ENCODE measurements at places on chromosomes 3 and 15.

DNA sequence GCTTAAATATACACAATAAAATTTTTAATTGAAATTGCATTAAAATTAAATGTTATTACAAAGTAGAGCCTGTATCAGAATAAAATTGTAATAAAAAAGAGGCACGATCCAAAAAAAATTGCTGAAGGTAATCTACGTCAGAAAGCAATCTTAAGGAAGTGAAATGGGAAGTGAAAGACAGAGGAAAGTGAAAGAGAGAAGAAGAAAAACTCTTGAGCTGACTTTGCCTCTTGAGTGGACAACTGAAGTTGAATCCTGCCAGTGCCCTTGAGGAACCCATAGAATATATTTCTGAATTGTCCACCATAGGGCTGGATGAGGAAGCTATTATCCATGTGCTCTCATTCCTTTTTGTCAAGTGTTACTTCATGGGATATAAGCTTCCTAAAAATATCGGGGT is 285.1 kb upstream of the STAC start:
- DNase-seq = no peak

GRCh38 chr3:189967254-189967865 is 153.3 kb downstream of the P3H2 start:
- DNase-seq = peak; percentile 18

GRCh38 chr15:87732976-87733375 is 523.6 kb downstream of the NTRK3 start:
- no peak for DNase-seq

GRCh38 chr3:68287101-68287500 is 632.7 kb upstream of the SUCLG2 start:
- no peak for DNase-seq

DNA sequence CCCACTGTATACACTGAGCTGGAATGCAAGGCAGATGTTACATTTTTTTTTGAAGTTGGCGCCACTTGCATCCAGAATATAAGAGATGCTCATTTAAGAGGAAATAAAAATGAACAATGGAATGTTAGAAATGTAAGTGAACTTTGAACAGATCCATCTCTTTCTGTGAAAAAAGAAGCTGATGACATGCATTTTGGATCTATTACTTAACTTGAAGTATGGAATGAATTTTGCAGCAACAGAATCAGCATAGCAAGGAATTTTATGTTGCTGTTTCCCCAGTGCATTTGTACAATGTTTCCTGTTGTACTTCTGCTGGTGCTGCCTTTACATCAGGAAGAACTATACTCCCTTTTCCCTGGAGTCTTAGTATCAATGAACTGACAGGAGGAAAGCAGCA is 178.2 kb downstream of the LSAMP start:
- no peak for DNase-seq

DNA sequence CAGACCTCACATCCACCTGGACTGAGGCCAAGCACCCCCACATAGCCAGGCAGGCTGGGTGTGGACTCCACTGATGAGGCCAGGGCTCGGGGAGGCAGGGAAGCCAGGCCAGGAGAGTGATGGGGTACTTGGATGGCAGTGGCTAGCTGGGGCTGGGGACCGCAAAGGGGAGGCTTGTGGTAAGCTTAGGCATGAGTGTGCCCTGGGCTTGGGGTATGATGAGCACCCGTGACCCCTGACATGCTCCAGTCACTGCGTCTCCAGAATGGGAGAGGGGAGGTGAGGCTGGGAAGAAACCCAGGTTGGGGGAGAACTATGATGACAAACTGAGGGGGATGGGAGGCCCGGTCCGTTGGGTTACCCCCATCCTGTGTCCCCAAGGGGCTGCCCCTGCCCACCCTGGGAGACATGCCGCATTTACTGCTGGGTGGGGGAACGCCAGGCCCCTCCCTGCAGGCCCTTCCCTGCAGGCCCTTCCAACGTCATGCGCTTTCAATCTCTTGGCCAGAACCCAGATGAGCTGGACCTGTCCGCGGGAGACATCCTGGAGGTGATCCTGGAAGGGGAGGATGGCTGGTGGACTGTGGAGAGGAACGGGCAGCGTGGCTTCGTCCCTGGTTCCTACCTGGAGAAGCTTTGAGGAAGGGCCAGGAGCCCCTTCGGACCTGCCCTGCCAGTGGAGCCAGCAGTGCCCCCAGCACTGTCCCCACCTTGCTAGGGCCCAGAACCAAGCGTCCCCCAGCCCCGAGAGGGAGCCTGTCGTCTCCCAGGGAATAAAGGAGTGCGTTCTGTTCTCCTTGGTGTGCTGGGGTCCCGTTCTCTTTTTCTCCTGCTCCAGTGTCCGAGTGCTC is 34.1 kb downstream of the TSPAN3 start:
- DNase-seq = no peak

GRCh38 chr3:123552768-123553167 is 32.1 kb downstream of the HACD2 start:
- no peak for DNase-seq

DNA sequence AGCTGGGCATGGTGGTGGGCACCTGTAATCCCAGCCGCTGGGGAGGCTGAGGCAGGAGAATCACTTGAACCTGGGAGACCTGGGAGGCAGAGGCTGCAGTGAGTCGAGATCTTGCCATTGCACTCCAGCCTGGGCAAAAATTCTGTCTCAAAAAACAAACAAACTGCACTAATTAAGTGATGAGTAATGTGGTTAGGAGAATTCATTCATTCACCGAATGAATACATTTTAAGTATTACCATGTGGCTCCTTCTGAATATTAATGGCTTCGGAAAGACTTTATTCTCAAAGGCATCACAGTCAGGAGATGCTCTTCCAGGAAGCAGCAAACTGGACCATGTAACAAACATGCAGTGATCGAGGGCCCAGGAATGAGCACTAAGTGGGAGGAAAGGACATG is 23.6 kb downstream of the SPTSSB start:
- DNase-seq = no peak

DNA sequence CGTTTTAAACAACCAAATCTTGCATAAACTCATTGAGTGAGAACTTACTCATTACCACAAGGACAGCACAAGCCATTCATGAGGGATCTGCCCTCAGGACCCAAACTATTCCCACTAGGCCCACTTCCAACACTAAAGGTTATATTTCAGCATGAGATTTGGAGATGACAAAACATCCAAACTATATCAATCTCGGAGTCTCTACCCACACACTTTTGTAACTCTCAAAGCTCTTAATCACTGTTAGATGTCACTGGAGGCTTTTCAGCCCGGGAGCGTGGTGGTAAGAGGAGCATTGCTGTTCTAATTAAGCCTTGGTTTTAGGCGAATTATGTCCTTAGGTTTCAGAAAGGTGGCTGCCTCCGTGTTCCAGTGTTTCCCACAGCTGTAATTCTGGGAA is 86.3 kb downstream of the CNTN6 start:
- no peak for DNase-seq

DNA sequence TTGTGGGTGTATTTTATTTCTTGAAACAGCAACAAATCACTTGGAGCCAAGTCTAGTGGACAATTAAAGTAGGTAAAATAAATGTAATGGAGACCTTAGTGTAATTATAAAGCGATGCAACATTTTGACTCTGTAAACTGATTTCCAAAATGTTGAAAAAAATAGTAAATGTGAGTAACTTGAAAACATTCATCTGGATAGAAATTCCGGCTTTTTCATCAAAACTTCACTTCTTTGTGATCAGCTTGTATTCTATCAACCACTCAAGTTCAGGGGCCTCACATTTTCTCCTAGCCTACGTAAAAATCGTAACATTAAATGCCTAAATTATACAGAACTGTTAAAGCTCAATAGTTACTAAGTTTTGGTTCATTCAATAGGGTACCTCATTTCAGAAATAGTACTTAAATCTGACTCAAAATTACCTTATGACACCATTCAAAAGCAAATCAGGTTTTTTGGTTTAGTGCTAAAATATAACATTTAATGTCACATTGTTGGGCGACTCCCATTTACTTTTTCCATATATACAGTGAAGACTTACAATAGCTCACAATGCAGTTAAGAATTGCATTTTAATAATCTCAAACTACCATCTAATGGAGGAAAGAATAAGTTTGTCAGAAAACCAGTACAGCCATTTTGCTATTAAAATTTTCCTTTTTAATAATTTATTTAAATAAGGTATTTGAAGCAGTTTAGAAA is 12.7 kb downstream of the CCNL1 start:
- no peak for DNase-seq

- no peak for DNase-seq
These were observed 19.9 kb downstream of the TAMM41 start for GRCh38 chr3:11826628-11827265.

DNA sequence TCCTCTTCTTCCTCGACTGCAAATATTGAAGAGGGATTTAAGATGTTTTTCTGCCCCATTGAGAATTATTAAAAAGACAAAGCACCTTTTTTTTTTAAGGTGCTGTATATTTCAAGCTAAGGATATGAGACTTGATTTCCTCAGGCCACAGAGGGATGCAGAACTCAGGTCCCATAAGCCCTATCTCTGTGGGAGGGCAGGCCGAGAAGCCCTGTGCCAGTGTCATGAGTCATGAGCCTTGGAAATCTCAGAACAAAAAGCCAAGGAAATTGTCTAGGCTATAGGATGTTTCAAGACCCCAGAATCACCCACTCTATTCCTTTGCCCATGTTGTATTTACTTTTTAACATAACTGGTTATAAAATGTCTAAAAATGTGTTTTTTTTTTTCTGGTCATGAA is 7.3 kb downstream of the ESYT3 start:
- no peak for DNase-seq

- DNase-seq = peak; percentile 27
These were observed 74.7 kb downstream of the RASA2 start for GRCh38 chr3:141561426-141562034.

- no peak for DNase-seq
These were observed 160.1 kb downstream of the FBLN2 start for GRCh38 chr3:13708871-13709595.

GRCh38 chr3:39387411-39387975 is 4.3 kb downstream of the SLC25A38 start:
- DNase-seq = no peak

DNA sequence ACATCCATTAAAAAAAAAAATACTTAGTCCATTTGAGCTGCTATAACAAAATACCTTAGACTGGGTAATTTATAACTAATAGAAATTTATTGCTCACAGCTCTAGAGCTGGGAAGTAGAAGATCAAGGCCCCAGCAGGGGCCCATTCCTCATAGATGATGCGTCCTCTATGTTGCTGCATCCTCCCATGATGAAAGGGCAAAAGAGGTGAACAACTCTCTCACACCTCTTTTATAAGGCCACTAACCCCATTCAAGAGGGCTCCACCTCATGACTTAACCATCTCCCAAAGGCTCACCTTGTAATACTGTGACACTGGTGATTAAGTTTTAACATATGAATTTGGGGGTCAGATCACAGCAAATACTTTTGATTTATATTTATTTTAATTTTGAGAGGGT is 3.0 kb upstream of the TLNRD1 start:
- no peak for DNase-seq

- DNase-seq = no peak
These were observed 157.7 kb upstream of the CADPS start for GRCh38 chr3:63032881-63033280.

- DNase-seq = no peak
These were observed 234.2 kb downstream of the WNT5A start for GRCh38 chr3:55252921-55253320.

- no peak for DNase-seq
These were observed 166.6 kb downstream of the ANO10 start for GRCh38 chr3:43455233-43455632.

GRCh38 chr3:36227980-36228379 is 152.3 kb upstream of the STAC start:
- DNase-seq = peak; percentile 31

GRCh38 chr3:64739971-64740631 is 52.3 kb upstream of the ADAMTS9 start:
- no peak for DNase-seq

DNA sequence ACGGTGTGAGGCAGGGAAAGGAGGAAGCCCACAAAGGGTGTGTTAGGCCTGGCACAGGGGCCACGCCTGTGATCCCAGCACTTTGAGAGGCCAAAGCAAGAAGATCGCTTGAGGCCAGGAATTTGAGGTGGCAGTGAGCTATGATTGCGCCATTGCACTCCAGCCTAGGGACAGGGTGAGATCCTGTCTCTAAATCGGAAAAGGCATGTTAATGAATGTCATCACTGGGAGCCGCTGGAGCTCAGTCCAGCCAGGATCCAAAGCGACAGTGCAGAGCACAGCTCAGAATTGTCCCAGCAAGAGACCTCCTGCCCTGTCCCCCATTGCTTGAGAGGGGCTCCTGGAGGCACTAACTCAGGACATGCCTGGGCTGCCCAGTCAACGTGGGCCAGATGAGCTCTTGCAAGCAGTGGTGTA is 15.0 kb upstream of the FBLN2 start:
- no peak for DNase-seq

GRCh38 chr15:67137951-67138848 is 72.8 kb downstream of the SMAD3 start:
- no peak for DNase-seq

- no peak for DNase-seq
These were observed 113.4 kb downstream of the RORA start for GRCh38 chr15:61115679-61116078.

- DNase-seq = no peak
These were observed 168.7 kb upstream of the STAC start for GRCh38 chr3:36211652-36211999.

DNA sequence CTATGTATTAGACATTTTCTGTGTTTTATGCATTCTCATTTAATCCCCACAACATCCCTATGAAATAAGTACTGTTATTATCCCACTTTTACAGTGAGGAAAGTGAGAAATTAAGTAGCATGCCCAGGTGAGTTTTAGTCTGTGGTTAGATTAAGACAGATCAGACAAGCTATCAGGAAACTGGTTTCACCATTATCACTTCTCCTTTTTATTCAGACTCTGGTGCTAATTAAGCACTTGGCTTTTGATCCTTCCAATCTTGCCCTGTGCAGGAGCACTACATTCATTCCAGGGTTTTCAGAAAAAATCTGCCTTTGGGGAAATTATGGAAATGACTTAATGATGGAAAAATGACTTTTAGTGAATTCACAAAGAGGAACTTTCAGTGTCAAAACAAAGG is 115.2 kb downstream of the TMEM108 start:
- no peak for DNase-seq

- peak; percentile 59 for DNase-seq
These were observed 185.2 kb downstream of the SHOX2 start for GRCh38 chr3:157920822-157921700.

- no peak for DNase-seq
These were observed 142.5 kb downstream of the FILIP1L start for GRCh38 chr3:99971761-99972160.

DNA sequence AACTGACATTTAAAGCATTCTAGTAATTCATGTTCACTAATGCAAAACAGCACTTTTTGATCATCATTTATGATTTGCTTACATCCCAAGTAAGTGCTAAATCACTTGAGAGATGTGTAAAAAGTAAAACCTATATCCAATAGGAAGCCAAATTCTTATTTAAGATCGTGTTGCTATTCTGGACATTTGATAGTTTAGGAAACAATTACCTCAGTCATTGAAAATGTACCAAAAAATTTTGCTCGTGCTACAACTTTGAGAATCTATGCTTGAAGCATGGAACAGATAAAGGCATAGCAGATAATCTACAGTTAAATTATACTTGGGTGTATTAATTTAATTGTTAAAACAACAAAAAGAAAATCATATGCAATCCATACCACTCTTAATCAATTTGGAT is 571.6 kb upstream of the NR2F2 start:
- DNase-seq = no peak

- no peak for DNase-seq
These were observed 118.8 kb downstream of the SRGAP3 start for GRCh38 chr3:9130345-9131305.

GRCh38 chr3:157069406-157069805 is 90.5 kb downstream of the CCNL1 start:
- no peak for DNase-seq

All from NCI-H2029 (cell line).